ENCODE measurements at places on chromosomes 1 and 21.
A peak's percentile ranks its signal among the peaks of the same experiment; 100 is the strongest.

DNA sequence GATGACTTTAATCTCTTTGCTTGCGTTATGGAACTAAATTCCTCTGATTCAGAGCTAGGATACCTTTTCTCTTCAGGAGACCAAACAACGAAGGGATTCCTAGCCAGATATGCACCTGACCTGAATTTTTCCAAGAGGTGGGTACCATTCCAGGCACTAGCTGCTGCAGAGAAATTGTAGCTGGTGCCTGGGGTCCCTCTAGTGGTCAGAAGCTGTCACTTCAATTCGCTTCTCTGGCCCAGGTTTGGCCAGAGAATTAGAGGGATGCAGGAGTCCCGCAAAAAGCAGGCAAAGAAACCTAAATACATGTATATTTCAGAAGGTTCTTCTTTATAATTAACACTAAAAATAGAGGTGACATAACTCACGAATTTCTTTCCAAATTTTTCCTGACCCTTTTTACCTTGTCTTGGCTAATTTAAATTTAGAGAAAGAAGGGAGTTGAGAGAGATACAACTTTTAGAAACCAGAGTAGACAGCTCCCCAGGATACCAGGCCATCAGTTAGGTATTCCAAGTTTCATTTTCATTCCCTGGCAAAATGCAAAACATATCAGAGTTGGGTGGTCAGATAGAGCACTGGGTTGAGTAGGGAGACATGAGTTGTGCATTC is 9.6 kb downstream of the ACKR1 start:
- DNase-seq, result no peak
- no peak overlapping the region for H3K4me3 ChIP-seq
- no peak overlapping the region for H3K27ac ChIP-seq
- H3K36me3 ChIP-seq, result no peaks in the 10 kb centered on the region
- H3K4me1 ChIP-seq, result peaks cover 2% of the 10 kb centered on the region

- H3K36me3 ChIP-seq, result no peaks in the 10 kb centered on the region
- H3K27me3 ChIP-seq, result peaks cover 2% of the 10 kb centered on the region
- peaks cover 2% of the 10 kb centered on the region for H3K4me1 ChIP-seq
- H3K4me3 ChIP-seq, result no peak overlapping the region
- no peak for DNase-seq
- no peak overlapping the region for H3K27ac ChIP-seq
These were observed 380.2 kb upstream of the ADGRL4 start for GRCh38 chr1:79386730-79387129.

DNA sequence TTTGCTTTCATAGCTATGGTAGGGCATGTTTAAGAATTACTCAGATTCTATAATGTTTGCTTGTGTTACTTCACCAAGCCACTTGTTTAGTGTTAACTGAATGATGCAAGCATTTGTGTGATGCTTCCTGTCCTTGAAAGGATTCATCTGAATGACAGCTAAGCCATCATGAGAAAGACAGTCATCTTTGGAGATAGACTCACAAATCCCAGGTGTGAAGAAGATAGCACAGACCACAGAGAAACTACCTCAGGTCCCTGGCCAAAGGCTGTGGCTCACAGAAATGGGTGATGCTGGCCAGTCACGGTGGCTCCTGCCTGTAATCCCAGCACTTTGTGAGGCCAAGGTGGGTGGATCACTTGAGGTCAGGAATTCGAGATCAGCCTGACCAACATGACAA is 321.4 kb downstream of the DPYD start:
- H3K4me3 ChIP-seq, result no peak overlapping the region
- no peaks in the 10 kb centered on the region for H3K36me3 ChIP-seq
- H3K4me1 ChIP-seq, result peaks cover 9% of the 10 kb centered on the region
- no peak for DNase-seq
- no peaks in the 10 kb centered on the region for H3K27me3 ChIP-seq

GRCh38 chr1:116377541-116378529 is 4.8 kb downstream of the ATP1A1 start:
- H3K36me3 ChIP-seq, result no peaks in the 10 kb centered on the region
- H3K27ac ChIP-seq, result peak overlapping the region; percentile 49
- H3K4me3 ChIP-seq, result peak overlapping the region; percentile 5
- peaks cover 75% of the 10 kb centered on the region for H3K4me1 ChIP-seq
- H3K27me3 ChIP-seq, result no peaks in the 10 kb centered on the region
